Stimulated activated CD4-positive, alpha-beta T cell treated with anti-CD3 and anti-CD28 coated beads, Interleukin-15, amount 100 ng/mL, for 1 hour (primary cell): ENCODE measurements at places on chromosomes 1 and 21.

GRCh38 chr1:230351514-230351913 lies 74.6 kb downstream of the PGBD5 start:
- DNase-seq, result no peak

DNA sequence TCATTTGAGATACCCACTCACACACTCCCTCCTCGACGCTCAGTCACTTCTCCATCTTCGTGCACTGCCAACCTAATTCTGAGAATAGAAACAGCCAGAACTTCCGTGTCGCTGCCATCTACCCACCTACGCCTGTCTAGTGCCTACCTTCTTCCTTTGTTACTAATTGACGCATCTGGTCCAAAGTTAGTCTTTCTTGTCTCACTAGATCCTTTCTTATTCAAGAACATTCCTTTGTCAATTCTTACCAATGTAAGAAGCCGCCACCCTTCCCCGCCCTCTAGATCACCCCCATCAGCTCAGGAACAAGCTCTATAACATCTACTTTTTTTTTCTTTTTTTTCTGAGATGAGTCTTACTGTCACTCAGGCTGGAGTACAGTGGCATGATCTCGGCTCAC lies 3.7 kb downstream of the PADI6 start:
- DNase-seq, result no peak

DNA sequence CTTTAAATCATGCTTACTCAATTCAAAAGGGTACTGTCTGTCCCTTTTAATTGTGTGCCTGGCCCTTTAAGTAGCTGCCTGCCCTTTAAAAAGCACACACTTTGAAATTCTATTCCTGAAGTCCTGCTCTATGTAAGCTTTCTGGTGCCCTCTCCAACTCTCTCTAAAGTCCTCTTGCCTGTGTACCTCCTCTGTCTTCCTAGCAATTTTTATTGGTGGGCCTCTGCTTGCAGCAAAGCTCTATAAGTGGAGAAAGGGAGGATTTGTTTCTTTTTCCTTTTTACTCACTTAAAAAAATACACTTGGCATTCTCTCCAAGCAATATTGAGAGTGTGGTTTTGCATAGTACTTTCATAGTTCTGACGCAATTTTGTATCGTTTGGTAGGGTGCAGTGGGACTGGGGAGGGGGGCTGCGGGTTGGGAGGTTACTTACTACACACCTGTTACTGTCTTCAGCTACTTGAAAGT lies 135.4 kb downstream of the LMO4 start:
- DNase-seq, result no peak

DNA sequence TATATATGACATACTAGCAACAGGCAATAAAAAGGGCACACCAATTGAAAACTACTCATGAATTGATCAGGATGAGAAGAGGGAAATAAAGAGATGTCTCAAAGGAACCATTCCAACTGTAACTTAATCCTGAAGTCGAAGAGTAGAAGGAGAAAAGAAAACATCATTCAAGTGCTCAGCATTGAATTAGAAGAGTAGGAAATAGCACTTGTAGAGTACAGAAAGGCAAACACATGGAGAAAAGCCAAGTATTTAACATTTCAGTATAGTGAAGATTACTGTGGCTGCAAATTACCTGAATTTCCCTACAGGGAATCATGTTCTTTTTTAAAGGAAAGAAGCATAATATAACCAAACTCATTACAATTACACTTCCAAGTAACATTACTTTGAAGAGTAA lies 205.0 kb downstream of the KCTD3 start:
- DNase-seq, result no peak

- no peak for DNase-seq
Measured at GRCh38 chr1:12528021-12528852, 89.8 kb downstream of the DHRS3 start.
